ENCODE measurements at places on chromosomes 12 and 14. TPM values are rescaled to one million over a fixed set of nuclear protein-coding genes. Genes with fewer than 3 reads are reported as not detected.

The CCDC184 gene
- not detected for total RNA-seq

The AKAP6 gene
- total RNA-seq = 4.2 TPM

The CFAP251 gene
- 13.8 TPM for total RNA-seq

The ADCY4 gene
- 0.77 TPM for total RNA-seq

The PMCH gene
- not detected for total RNA-seq

The SLC48A1 gene
- 10.3 TPM for total RNA-seq

The OVCH1 gene
- 0.26 TPM for total RNA-seq

The SRRM4 gene
- total RNA-seq = not detected

The NAA25 gene
- total RNA-seq = 18.3 TPM

The SIX4 gene
- total RNA-seq = 5.8 TPM

The NEUROD4 gene
- not detected for total RNA-seq

The PRKD1 gene
- total RNA-seq = 1.0 TPM

The SCN8A gene
- total RNA-seq = under 0.01 TPM

The MLXIP gene
- 8.7 TPM for total RNA-seq

The STYK1 gene
- total RNA-seq = 0.53 TPM

The BCL2L14 gene
- total RNA-seq = under 0.01 TPM

The TRHDE gene
- 0.26 TPM for total RNA-seq

The AMN1 gene
- 32.0 TPM for total RNA-seq

The PMEL gene
- 1.8 TPM for total RNA-seq

The SMARCD1 gene
- total RNA-seq = 24.2 TPM

The PRIMA1 gene
- total RNA-seq = not detected

The TSHR gene
- not detected for total RNA-seq

The APOLD1 gene
- total RNA-seq = 1.4 TPM

The B3GNT4 gene
- total RNA-seq = 0.53 TPM

The KITLG gene
- 22.4 TPM for total RNA-seq

Measured in bronchial epithelial cell (primary cell).